ENCODE measurements at places on chromosomes 5 and 9. TPM values are rescaled to one million over a fixed set of nuclear protein-coding genes. Genes with fewer than 3 reads are reported as not detected.

Gene BARX1
- not detected for total RNA-seq

Gene OBP2B
- total RNA-seq, result not detected

Gene MLANA
- total RNA-seq, result not detected

Gene SPINK5
- under 0.01 TPM for total RNA-seq

Gene SH3TC2
- total RNA-seq, result 0.65 TPM

Gene SLCO6A1
- total RNA-seq, result not detected

Gene ANKRD34B
- not detected for total RNA-seq

Gene FBXO10
- total RNA-seq, result 9.2 TPM

Gene NTNG2
- total RNA-seq, result 4.6 TPM

Gene ECSCR
- 0.14 TPM for total RNA-seq

Gene SLC6A18
- total RNA-seq, result not detected

Gene ANKRD20A1
- under 0.01 TPM for total RNA-seq

Gene IFNA2
- not detected for total RNA-seq

Gene LCN9
- not detected for total RNA-seq

Gene GARIN3
- total RNA-seq, result not detected

Gene TDRD7
- 7.2 TPM for total RNA-seq

Gene MUSK
- 5.5 TPM for total RNA-seq

Gene CSNK1G3
- 60.5 TPM for total RNA-seq

Gene ANKRD55
- total RNA-seq, result not detected

Gene C9orf85
- total RNA-seq, result 13.6 TPM

Gene ADAMTSL2
- 2.3 TPM for total RNA-seq

Gene RAB14
- total RNA-seq, result 17.2 TPM

Gene PRSS3
- 28.4 TPM for total RNA-seq

Gene PCDHGA9
- total RNA-seq, result 3.1 TPM

Gene OGN
- total RNA-seq, result 0.57 TPM

Gene PGM5
- total RNA-seq, result 14.9 TPM

Gene DOLK
- total RNA-seq, result 28.7 TPM

Gene SPINK13
- total RNA-seq, result 2.4 TPM

Gene KLHL3
- total RNA-seq, result 3.1 TPM

Gene ZNF608
- 7.1 TPM for total RNA-seq

Gene TAF1L
- not detected for total RNA-seq

Gene DND1
- 0.14 TPM for total RNA-seq

Gene DBH
- total RNA-seq, result not detected

Gene ITK
- total RNA-seq, result under 0.01 TPM

Gene IL13
- total RNA-seq, result not detected

Gene GADD45G
- total RNA-seq, result 1.00 TPM

Gene ANKDD1B
- 1.1 TPM for total RNA-seq
